ENCODE measurements at places on chromosomes 7 and 10. TPM values are rescaled to one million over a fixed set of nuclear protein-coding genes. Genes with fewer than 3 reads are reported as not detected.

- no peak overlapping the region for H3K27ac ChIP-seq
- no peaks in the 10 kb centered on the region for H3K4me1 ChIP-seq
- no peaks in the 10 kb centered on the region for H3K36me3 ChIP-seq
- no peak for DNase-seq
Measured at GRCh38 chr10:51425431-51425830, 274.0 kb downstream of the CSTF2T start.

- no peak overlapping the region for H3K4me3 ChIP-seq
- no peaks in the 10 kb centered on the region for H3K27me3 ChIP-seq
- H3K36me3 ChIP-seq = peaks cover 10% of the 10 kb centered on the region
- peaks cover 15% of the 10 kb centered on the region for H3K4me1 ChIP-seq
- no peak for DNase-seq
Measured at GRCh38 chr7:128007303-128007680, 23.9 kb downstream of the LRRC4 start.

GRCh38 chr10:111835574-111835973 lies 348.0 kb downstream of the GPAM start:
- no peaks in the 10 kb centered on the region for H3K27me3 ChIP-seq
- no peak overlapping the region for H3K4me3 ChIP-seq
- no peak for DNase-seq
- no peaks in the 10 kb centered on the region for H3K36me3 ChIP-seq

Gene ARPC1B
- total RNA-seq = 265 TPM

DNA sequence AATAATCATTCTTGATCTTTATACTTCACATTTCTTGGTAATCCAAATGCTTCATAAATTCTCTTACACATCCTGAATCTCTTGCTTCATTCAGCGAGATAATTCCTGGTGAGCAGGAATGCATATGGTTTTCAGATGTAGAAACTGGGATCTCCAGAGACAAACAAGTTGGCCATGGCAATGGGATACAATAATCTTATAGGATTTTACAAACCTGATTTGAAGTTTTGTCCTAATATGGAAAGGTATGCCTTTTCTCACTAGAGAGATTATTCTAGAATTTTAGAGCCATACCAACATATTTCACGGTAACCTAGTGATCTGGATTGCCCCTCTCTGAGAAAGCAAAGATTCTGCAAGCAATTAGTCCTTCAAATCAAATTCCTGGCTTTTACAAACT lies 13.1 kb upstream of the TRDMT1 start:
- no peak for DNase-seq
- no peaks in the 10 kb centered on the region for H3K27me3 ChIP-seq
- H3K36me3 ChIP-seq = peaks cover 15% of the 10 kb centered on the region
- H3K4me3 ChIP-seq = no peak overlapping the region
- no peak overlapping the region for H3K27ac ChIP-seq

DNA sequence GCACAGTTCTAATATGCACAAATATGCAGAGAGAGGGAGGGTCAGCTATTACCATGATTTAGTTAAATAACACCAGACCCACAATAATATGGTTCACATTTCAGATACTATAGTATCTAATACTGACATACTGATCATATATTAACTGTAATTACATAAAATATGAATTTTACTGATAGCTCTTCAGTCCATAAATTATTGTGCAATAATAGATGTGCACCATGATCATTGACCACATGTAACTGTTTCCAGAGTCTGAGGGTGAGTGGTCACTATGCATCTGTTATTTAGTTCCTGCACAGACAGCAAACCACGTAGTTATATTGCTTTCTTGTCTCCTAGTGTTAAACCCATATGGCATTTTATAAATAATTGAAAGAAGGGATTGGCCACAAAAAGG lies 29.3 kb downstream of the PPP1R17 start:
- H3K4me1 ChIP-seq = no peaks in the 10 kb centered on the region
- H3K4me3 ChIP-seq = no peak overlapping the region
- H3K27me3 ChIP-seq = no peaks in the 10 kb centered on the region
- no peak for DNase-seq

DNA sequence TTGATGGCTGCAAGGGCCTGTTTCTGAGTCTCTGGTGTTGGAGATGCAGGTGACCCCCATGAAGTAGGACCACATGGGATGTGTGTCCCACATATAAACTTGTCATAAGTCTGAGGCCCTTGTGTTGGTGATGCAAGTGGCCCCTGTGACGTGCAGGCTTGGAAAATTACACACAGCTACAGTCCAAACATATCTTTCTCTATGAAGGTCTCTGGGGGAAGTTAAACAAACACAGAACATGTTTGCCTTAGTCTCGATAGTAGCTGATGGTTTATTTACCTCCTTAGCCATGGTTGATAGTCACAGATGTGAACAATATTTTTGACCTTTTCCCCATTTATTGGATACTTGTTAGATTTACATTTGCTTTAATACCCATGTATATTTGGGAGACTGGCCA lies 64.7 kb downstream of the ADCY1 start:
- H3K4me3 ChIP-seq = no peak overlapping the region
- no peak for DNase-seq
- peaks cover 2% of the 10 kb centered on the region for H3K4me1 ChIP-seq
- peaks cover 2% of the 10 kb centered on the region for H3K27me3 ChIP-seq
- H3K36me3 ChIP-seq = no peaks in the 10 kb centered on the region

Gene SEPHS1
- total RNA-seq = 61.9 TPM

- no peak for DNase-seq
- no peaks in the 10 kb centered on the region for H3K4me1 ChIP-seq
- H3K36me3 ChIP-seq = no peaks in the 10 kb centered on the region
- no peak overlapping the region for H3K4me3 ChIP-seq
- H3K27me3 ChIP-seq = no peaks in the 10 kb centered on the region
- H3K27ac ChIP-seq = no peak overlapping the region
Measured at GRCh38 chr10:116704926-116705325, 37.4 kb downstream of the HSPA12A start.

Gene CUTC
- total RNA-seq = 35.5 TPM

- peak; percentile 40 for DNase-seq
- no peaks in the 10 kb centered on the region for H3K27me3 ChIP-seq
- H3K27ac ChIP-seq = no peak overlapping the region
- H3K36me3 ChIP-seq = peaks cover 44% of the 10 kb centered on the region
- peaks cover 38% of the 10 kb centered on the region for H3K4me1 ChIP-seq
- H3K4me3 ChIP-seq = no peak overlapping the region
Measured at GRCh38 chr7:129607471-129608120, 3.9 kb upstream of the NRF1 start.

Gene BBS9
- total RNA-seq = 4.8 TPM

Gene ARHGEF5
- 10.8 TPM for total RNA-seq

DNA sequence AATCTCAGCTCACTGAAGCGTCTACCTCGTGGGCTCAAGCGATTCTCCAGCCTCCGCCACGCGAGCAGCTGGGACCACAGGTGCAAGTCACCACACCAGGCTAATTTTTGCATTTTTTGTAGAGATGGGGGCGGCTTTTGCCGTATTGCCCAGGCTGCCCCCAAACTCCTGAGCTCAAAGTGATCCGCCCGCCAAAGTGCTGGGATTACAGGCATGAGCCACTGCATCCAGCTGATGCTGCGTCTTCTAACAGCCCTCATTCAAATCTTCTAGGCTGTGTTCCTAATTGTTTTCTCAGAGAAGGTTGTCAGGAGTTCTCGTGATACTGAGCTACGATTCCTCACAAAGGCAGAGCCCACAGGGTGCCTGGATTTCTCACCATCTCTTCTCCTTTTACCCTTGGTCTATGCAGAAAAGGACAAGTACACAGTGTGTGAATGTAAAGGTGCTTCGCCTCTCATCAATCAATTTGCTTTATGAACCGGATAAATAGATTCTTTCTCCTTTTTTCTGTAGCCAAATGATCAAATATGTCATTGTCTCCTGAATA lies 247.3 kb upstream of the PTN start:
- no peaks in the 10 kb centered on the region for H3K27me3 ChIP-seq
- H3K27ac ChIP-seq = no peak overlapping the region
- DNase-seq = no peak

Gene RAMP3
- total RNA-seq = 0.14 TPM

- peaks cover 18% of the 10 kb centered on the region for H3K36me3 ChIP-seq
- no peaks in the 10 kb centered on the region for H3K27me3 ChIP-seq
- H3K4me3 ChIP-seq = peak overlapping the region; percentile 20
- peaks cover 61% of the 10 kb centered on the region for H3K4me1 ChIP-seq
- peak overlapping the region; percentile 64 for H3K27ac ChIP-seq
Measured at GRCh38 chr10:124650820-124651401, 93.3 kb downstream of the FAM53B start.

- H3K36me3 ChIP-seq = no peaks in the 10 kb centered on the region
- peaks cover 19% of the 10 kb centered on the region for H3K27me3 ChIP-seq
- no peak for DNase-seq
Measured at GRCh38 chr10:33189808-33190207, 144.7 kb downstream of the NRP1 start.

Gene VSTM4
- 0.57 TPM for total RNA-seq

Gene HKDC1
- total RNA-seq = 0.11 TPM

GRCh38 chr7:150874401-150875198 lies 22.3 kb downstream of the AOC1 start:
- peaks cover 53% of the 10 kb centered on the region for H3K27me3 ChIP-seq
- no peak overlapping the region for H3K4me3 ChIP-seq
- H3K36me3 ChIP-seq = no peaks in the 10 kb centered on the region
- no peak for DNase-seq

DNA sequence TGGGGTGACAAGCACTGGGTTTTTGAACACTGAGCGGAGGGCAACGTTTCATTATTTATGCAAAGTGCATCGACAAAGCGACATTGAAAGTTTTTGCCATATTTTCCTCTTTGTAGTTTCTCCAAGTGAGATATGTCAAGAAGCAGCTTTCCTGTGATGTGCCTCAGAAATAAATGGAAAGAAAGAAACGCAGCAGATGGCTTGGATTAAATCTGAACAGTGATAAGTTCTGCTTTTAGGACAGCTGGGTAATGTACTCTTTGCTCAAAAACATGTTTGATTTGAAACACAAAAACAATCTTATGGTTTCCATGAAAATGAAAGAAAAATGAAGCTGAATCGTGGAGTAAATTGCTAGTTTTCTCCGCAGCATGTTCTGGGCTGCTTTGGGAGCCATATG lies 166.3 kb downstream of the PTPRN2 start:
- H3K4me1 ChIP-seq = no peaks in the 10 kb centered on the region
- no peak for DNase-seq

DNA sequence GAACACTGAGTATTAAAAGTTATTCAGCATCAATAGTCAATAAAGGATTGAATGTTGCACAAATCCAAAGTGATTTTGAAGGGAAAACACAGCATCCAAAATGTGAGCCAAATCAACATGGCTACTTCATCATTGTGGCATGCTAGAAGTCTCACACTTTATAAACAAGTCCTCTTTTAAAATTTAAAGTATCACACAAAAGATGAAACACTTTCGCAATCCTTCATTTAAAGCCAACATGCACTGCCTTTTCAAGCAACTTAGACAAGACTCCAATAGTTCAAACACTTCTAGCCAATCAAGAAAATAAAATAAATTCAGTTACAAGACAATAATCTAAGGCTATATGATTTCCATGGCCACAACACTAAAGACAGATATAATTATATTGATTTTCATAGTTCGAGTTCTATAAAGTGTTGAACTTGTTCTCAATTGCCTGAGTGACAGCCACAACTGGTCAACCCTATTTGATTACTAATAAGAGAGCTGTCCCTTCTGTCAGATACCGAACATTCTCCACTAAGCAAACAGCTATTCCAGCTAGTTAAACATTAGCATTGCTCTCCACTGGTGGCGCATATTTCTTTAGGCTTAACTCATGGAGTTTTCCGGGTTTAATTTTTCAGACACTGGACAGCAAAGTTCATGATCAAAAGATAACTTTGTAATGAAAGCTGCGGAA lies 8.3 kb downstream of the EBF3 start:
- no peak for DNase-seq
- H3K36me3 ChIP-seq = peaks cover 2% of the 10 kb centered on the region
- peaks cover 52% of the 10 kb centered on the region for H3K27me3 ChIP-seq
- no peak overlapping the region for H3K4me3 ChIP-seq
- H3K27ac ChIP-seq = no peak overlapping the region
- H3K4me1 ChIP-seq = peaks cover 3% of the 10 kb centered on the region

GRCh38 chr7:106421181-106421762 lies 136.5 kb upstream of the NAMPT start:
- H3K4me3 ChIP-seq = no peak overlapping the region

Gene LIPF
- total RNA-seq = not detected

DNA sequence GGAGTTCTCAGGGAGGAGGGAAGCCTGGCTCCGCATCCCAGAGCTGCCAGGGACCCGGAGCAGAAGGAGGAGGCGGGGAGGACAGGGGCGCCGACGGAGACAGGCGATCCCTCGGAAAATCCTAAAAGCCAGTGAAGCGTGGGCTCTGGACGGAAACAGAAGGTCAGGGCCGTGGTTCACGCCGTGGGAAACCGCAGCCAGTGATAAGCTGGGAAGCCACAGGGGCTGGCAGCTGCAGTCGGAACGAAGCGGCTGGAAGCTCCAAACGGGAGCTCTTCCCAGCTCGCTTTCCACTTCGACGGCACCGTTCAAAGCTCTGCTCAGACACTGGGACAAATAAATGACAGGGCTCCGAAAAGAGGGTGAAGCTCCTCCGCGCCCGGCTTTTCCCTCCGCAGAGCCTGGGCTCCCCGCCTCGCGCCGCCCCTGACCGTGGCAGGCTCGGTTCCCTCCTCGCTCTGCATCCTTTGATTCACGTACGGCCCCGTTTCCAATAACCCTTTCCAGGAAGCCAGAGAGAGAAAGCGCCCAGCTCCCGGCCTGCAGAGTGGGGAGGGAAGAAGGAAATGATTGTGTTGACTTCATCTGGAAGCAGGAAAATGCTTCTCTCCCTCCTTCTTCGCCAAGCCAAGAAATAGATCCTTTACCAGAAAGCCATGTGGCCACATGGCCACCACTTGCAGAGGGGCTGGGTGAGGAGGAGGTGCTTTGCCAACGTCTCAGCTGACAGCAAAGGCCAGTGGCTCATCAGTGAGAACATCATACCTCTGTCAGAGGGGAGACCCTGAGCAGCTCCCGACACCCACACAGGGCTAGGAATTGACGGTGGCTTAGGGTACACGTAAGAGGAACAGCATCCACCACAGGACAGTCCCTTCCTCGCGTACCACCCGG lies 57.4 kb downstream of the ADRB1 start:
- no peak overlapping the region for H3K27ac ChIP-seq
- DNase-seq = no peak
- H3K36me3 ChIP-seq = no peaks in the 10 kb centered on the region
- H3K4me1 ChIP-seq = peaks cover 33% of the 10 kb centered on the region
- peak overlapping the region; percentile 27 for H3K4me3 ChIP-seq

DNA sequence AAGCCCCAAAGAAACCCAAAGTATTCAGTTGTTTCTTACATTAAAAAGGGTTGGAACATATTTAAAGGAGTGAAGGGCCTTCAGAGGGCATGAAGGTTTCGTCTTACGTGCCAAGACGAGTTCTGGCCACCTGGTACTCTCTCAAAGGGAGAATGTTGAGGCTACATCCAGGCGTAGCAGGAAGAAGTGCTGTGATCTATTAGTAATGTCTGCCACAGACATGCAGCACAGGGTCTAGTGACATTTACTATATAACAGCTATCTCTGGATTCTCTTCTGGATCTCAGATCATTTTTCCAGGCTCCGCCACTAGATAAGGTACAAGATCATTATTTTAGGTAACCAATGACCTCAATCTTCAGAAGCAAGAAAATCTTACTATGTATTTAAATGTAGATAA lies 76.5 kb upstream of the ARID5B start:
- H3K27me3 ChIP-seq = no peaks in the 10 kb centered on the region
- peaks cover 3% of the 10 kb centered on the region for H3K36me3 ChIP-seq
- H3K27ac ChIP-seq = no peak overlapping the region
- H3K4me3 ChIP-seq = no peak overlapping the region

- no peak overlapping the region for H3K27ac ChIP-seq
- no peak overlapping the region for H3K4me3 ChIP-seq
- no peak for DNase-seq
- H3K4me1 ChIP-seq = peaks cover 7% of the 10 kb centered on the region
- H3K27me3 ChIP-seq = peaks cover 57% of the 10 kb centered on the region
Measured at GRCh38 chr10:101075775-101076174, 14.0 kb downstream of the KAZALD1 start.

All from activated T-helper 2 cell treated with anti-CD3 and anti-CD28 coated beads, Interferon-gamma antibody, Interleukin-2, Interleukin-4, amounts not matched to agents 10 μg/mL and 5 μg/mL and 100 μg/mL, durations not matched to agents 14 hours and 24 hours and 36 hours (primary cell).